CD4-positive, alpha-beta T cell (primary cell): ENCODE measurements at places on chromosomes 4 and X.

DNA sequence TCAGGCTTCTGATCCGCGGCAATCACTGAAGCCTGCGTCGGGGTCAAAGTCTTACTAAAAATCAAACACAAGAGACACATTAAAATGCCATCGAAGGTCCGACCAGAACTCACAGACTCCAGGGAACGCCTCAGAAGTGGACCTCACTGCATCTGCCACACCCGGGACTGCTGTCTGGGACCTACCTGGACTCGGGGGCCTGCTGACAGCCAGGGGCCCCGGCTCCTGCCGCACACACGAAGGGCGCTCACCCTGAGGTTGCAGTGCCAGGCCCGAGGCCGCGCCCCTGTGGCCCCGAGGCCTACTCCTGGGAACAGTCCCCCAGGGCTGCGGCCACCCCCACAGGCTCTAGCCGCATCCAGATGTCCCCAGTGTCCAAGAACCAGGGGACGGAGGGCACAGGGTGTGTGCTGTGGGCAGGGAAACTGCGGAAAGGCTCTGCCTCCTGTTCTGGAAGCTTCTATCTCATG is 7.4 kb downstream of the CTBP1 start:
- DNase-seq = no peak

DNA sequence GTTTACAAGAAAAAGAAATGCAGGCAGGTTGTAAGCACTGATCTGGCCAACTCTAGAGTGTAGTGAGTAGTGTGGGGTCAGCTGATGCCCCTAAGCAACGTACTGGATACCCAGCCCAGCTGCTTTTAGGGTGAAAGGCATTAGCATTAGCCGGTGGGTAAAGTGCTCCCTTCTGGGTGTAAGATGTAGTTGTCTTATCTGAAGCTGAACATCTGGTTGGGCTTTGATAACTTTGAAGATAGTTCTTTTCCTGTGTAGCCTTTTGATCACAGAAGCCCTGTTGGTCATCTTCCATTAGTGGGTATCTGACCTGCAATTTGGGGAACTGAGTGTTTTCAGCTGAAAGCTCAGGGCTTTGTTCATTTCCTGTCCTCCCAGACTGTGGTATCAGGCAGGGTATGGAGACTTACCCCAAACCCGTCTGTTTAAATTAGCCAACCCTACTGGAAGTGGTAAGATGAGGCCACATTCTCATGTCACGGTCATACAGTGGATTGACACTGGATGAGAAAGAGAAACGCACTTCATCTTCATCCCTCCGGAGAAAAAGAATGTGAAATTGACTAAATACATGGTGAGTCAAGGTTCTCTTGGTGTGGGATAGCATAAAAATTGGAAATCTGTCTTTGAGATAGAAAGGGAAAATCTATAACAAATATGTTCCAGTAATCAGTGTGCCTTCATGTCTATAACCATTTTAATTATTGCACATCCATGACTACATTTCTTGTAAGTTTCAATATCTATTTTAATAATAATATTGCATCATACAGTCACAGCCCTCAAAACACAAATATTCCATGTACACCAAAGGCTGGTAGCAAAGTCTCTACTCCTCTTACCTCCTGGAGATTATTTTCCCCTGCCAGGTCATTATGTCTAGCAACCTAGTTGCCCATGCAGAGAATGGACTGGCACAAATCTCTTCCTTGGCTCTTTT is 8.7 kb downstream of the RHOH start:
- DNase-seq = no peak

GRCh38 chr4:137558951-137559350 is 26.7 kb upstream of the PCDH18 start:
- no peak for DNase-seq

GRCh38 chr4:182874304-182874751 is 42.9 kb downstream of the DCTD start:
- DNase-seq = no peak

DNA sequence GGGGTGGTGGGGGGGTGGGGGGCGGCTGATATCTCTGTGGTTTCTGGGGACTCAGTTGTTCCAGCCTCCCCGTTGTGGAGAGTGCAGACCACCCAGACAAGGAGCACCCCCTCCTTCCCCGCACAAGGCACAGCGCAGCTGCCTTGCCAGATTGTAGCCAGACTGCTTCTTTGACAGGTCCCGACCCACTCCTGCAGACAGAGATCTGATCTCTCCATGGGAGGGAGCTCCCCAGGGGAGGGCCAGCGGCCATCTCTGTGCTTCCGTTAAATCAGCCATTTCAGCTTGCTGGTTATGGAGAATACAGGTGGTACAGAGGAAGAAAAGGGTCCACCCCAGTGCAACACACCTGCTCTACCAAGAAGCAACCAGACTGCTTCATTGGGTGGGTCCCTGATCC is 80.8 kb downstream of the FGF16 start:
- no peak for DNase-seq

DNA sequence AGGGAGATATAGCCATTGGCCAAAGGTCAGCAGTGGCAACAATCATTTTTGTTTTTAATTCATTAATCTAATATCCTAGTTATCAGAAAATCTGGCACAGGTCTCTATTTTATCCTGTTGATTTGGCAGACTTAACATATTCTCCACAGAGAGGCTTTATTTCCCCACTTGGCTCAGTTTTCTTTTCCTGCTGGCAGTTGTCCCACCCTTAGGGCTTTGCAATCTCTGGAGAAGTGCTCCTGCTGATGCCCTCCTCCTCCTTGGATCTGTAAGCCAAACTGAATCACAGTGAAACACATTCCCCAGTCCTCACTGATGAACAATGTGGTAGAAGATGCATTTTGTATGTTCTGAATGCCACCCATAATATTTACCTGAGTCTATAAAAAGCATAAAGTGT is 889.7 kb downstream of the PDHA2 start:
- no peak for DNase-seq

- no peak for DNase-seq
These were observed 250.7 kb downstream of the NAP1L3 start for GRCh38 chrX:93422693-93423092.

GRCh38 chr4:168119100-168119499 is 26.8 kb downstream of the ANXA10 start:
- no peak for DNase-seq

- no peak for DNase-seq
These were observed 13.7 kb upstream of the KCTD8 start for GRCh38 chr4:44462259-44462658.

DNA sequence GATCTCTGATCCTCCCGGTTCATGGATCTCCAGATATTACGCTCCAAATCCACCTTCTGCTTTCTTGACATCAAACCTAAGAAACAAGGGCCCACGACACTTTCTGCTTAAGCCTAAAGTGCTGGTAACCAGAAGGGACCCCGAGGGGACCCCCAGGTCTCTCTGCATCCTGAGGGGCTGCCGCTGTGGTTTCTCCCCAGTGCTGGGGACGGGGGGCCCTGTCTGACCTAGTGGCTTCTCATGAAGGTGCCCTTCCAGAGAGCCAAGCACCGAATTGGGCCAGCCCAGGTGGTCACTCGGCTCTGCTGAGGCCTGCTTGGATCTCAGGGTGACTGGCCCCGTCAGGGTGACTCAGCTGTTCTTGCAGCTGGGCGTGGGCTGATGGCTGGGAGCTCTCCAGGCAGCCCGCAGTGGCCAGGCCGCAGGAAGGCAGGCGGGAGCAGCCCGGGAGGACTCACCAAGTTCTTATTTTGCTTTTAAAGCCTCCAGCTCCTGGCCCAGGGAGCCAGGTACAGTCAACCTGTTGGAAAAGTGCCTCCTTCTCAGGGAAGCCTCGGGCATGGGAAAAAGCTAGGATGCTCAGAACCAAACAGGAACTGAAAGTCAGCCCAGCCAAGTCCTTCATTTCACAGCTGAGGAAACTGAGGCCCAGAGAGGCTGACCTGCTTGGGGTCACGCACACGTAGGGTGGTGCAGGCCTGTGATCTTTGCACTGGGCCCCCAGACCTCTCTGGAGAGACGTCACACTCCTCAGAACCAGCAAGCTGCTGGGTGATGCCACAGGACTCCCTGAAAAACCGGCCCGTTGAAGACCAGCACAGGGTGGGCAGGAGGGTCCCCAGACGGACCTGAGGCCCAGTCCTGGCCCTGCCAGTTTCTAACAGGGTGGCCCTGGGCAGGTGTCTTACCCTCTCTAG is 16.7 kb downstream of the BLOC1S4 start:
- no peak for DNase-seq

DNA sequence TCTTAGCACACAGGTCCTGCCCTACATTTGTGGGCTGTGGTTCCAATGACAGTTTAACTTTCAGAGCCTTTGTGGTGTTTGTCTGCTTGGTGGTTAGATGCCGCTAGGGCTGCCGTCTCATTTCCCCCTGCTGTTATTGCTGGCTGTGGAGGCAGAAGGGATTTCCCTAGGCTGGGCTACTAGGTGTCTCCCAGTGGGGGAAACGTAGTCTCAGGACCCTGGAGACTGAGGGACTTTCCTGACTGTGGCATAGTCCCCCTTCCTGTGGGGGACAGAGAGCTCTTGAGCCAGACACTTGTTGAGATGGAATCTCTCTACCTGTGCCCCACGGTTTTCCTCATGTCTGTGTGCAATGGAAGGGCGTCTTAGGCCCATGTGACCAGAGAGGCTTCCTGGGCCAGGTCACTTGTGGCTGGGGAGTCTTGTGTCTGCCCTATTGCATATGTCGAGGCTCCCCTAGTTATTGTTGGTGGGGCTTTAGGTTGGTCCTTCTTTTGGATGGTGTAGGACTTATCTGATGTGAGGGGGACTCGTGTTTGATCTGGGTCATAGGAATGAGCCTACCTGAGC is 68.2 kb downstream of the ARHGAP10 start:
- peak; percentile 34 for DNase-seq

DNA sequence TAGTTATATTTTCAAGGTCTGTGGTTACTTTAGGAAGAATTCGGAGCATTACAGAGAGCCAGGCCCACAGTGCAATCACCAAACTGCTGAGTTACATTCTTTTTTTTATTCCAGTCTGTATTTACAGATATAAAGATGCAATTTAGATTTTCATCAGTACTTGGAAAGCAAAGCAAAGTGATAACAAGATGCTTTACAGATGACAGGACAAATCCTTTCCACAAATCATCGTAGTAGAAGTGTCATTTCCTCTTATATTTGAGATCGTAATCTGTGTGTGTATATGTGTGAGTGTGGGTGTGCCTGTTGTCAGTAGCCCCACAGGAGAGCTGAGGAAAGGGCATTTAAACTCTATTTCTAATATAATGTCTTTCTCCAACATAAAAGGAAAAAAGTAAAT is 1893.7 kb downstream of the STIM2 start:
- DNase-seq = no peak

- DNase-seq = no peak
These were observed 172.8 kb upstream of the CXCL13 start for GRCh38 chr4:77432717-77433417.

DNA sequence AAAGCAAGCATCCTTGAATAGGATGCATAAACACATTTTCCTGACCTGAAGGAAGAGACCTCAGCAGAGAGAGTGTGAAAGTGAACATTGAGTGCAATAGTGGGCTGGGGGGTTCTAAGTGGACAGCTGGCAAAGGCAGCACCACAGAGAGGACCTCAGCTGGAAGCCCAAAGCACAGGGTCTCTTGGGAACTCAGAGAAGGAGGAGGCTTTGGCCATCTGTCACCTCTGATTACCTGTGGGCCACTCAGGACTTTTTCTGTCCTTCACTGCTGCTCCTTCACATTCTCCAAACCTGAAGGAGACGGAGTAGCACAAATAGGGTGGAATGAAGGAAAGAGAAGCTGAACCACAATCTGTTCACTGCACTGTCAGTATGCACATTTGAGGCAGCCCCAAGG is 37.9 kb upstream of the FAT4 start:
- DNase-seq = no peak

GRCh38 chr4:79042079-79042674 is 102.9 kb upstream of the PAQR3 start:
- DNase-seq = no peak

GRCh38 chr4:38704622-38705154 is 40.7 kb downstream of the KLF3 start:
- DNase-seq = no peak

DNA sequence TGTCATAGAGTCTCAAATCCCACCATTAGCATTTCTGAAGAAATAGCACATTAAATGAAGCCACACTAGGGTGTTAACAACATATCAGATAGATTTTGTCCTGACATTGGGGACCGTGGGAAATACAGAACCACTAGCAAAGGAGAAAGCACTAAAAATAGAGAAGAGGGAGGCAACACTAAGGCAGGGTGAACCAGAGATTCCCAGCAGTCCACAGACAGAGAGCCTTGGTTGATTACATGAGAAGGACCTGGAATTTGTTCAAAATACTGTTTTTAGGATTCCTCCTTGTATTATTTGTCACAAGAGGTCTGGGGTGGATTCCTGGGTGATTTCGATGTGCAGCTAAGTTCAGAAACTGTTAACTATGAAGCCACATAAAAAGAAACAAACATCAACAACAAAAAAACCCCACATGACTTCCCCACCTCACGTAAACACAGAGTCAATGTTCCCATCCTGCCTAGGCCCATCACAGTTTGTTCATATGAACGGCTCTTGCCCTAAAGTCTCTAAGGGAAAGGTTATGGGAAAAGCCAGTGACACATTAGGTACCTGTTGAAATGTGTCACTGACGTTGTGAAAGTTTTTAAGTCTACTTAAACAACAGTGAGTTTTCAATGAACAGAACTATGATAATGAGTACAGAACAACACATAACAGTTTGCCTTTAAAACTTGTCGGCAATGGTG is 23.6 kb upstream of the GRSF1 start:
- DNase-seq = no peak

DNA sequence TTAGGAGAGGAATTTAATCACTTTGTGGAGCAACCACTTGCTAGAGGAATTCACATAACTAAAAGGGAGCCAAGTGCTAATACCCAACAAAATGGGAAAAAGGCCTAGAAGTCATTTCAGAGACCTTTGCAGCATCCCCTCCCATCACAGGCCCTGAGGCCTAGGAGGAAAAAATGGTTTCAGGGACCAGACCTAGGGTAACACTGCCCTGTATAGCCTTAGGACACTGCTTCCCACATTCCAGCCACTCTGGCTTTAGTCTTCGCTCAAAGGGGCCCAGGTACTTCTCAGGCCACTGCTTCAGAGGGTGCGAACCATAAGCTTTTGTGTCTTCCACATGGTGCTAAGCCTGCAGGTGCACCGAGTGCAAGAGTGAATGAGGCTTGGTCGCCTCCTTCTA is 19.1 kb downstream of the SPANXN2 start:
- no peak for DNase-seq

GRCh38 chr4:71184195-71184781 is 154.5 kb upstream of the SLC4A4 start:
- peak; percentile 45 for DNase-seq

DNA sequence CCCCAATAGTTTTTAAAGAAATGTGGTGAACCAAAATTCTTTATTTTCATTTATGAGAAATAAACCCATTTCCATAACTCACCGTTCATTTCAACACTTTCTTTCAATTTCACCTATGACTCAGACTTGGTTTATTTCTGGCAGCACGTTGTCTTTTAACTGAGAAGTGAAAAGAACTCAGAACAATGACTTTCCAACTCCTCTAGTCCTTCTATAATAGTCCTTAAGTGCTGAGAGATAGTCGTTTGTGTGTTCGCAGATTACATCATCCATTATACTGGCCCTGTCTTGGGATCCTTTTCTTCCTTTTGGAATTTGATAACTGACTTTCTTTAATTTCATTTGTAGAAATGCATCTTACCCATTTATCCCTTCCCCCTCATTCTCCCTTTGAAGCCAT is 113.6 kb downstream of the GLUD2 start:
- DNase-seq = no peak

GRCh38 chrX:45747905-45748304 is 547.2 kb upstream of the DIPK2B start:
- DNase-seq = no peak

GRCh38 chrX:7154041-7154597 is 6.2 kb upstream of the PUDP start:
- no peak for DNase-seq

GRCh38 chr4:184792334-184792733 is 33.4 kb downstream of the ACSL1 start:
- DNase-seq = no peak
